ENCODE measurements at places on chromosomes 4 and X. TPM values are rescaled to one million over a fixed set of nuclear protein-coding genes. Genes with fewer than 3 reads are reported as not detected.

DNA sequence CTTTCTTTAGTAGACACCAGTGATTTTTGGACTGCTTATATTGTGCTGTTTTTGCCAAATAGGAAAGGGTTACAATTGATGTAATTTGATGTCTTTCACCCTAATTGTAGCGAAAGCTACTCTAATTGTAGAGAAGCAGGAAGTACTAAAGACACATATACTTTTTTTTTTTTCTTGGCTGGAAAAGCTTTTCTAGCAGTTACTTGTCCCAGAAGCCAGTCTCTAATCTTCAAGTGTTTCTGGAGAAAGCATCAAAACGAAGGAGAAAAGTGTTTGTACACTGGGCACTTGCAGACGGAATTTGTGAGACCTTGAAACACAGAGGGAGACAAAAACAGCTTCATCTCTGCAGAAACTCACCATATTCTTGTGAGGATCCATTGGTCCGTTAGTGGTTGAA is 616.5 kb upstream of the LCORL start:
- H3K4me1 ChIP-seq: no peaks in the 10 kb centered on the region
- no peaks in the 10 kb centered on the region for H3K27me3 ChIP-seq
- no peak for DNase-seq
- no peak overlapping the region for H3K4me3 ChIP-seq

GRCh38 chr4:175806727-175807126 is 5.3 kb downstream of the GPM6A start:
- no peak for DNase-seq
- H3K36me3 ChIP-seq: no peaks in the 10 kb centered on the region
- no peak overlapping the region for H3K27ac ChIP-seq
- no peaks in the 10 kb centered on the region for H3K27me3 ChIP-seq
- no peaks in the 10 kb centered on the region for H3K4me1 ChIP-seq

- no peak for DNase-seq
- H3K4me3 ChIP-seq: no peak overlapping the region
- peaks cover 2% of the 10 kb centered on the region for H3K27me3 ChIP-seq
- no peak overlapping the region for H3K27ac ChIP-seq
Measured at GRCh38 chr4:82248903-82249632, 124.7 kb downstream of the HNRNPD start.

DNA sequence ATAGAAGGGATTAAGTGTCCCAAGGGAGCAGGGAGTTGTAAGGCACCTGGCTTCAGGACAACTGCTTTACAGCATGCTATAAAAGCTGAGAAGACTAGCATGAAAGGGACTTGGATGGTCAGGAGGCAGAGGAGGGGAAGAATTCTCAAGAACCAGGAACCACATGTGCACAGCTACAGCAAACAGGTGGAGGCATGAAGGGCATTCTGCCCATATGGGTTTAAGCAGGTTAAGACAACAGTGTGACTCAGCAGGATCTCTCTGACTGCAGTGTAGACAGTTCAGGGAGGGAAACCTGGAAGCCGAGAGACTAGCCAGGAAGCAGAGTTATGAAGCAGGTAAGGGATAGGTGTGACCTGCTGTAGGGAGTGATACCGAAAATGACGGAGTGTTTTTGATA is 117.0 kb downstream of the DHRSX start:
- peaks cover 7% of the 10 kb centered on the region for H3K36me3 ChIP-seq
- no peak overlapping the region for H3K27ac ChIP-seq
- no peaks in the 10 kb centered on the region for H3K4me1 ChIP-seq
- H3K4me3 ChIP-seq: no peak overlapping the region

GRCh38 chr4:14375816-14376215 is 626.5 kb upstream of the CPEB2 start:
- H3K27ac ChIP-seq: no peak overlapping the region
- no peaks in the 10 kb centered on the region for H3K4me1 ChIP-seq
- H3K27me3 ChIP-seq: no peaks in the 10 kb centered on the region
- H3K4me3 ChIP-seq: no peak overlapping the region
- no peaks in the 10 kb centered on the region for H3K36me3 ChIP-seq
- DNase-seq: no peak

- H3K27ac ChIP-seq: no peak overlapping the region
- H3K4me1 ChIP-seq: no peaks in the 10 kb centered on the region
- H3K36me3 ChIP-seq: no peaks in the 10 kb centered on the region
- no peak overlapping the region for H3K4me3 ChIP-seq
Measured at GRCh38 chr4:178329226-178329872, 887.1 kb upstream of the AGA start.

GRCh38 chr4:137029026-137029425 is 503.3 kb downstream of the PCDH18 start:
- no peaks in the 10 kb centered on the region for H3K4me1 ChIP-seq
- H3K27me3 ChIP-seq: no peaks in the 10 kb centered on the region
- no peaks in the 10 kb centered on the region for H3K36me3 ChIP-seq
- no peak for DNase-seq
- no peak overlapping the region for H3K4me3 ChIP-seq

DNA sequence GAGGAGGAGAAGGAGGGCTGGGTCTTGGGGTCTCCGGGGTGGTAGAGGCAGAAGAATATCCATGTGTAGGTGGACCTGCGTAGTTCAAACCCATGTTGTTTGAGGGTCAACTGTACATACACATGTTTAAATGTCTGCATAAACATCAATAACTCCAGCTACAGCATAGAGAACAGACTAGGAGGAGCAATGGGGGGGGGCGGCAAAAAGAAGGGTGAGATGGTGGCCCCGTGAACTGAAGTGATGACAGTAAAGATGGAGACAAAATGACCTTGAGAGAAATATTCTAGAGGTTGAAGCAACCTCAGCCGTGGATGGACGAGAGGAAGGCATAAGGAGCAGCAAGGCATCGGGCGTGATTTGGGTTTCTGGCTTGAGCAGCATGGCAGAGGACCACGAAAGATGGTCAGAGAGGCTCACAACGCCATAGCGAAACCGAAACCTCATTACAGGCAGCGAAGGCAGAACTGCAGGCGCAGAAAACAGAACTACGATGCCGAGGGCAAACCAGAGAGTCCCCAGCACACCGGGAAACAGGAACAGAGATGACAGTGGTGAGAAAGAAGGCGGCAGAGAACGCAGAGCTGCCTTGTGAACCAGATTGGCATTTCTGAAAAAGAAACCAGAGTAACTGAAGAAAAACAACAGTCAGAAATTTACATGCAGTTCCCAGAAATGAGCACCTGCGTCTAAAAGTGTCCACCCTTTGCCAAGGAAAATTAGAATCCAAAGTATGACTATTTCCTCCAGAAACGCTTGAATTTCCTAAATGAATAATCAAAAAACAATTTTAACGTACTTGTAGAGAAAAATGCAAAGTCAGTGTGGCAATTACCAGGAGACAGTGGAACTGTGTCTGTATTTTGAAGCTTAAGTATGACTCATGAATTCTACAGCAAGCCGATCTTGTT is 50.3 kb upstream of the ENPP6 start:
- peak overlapping the region; percentile 83 for H3K4me3 ChIP-seq
- peaks cover 66% of the 10 kb centered on the region for H3K4me1 ChIP-seq
- peak overlapping the region; percentile 99 for H3K27ac ChIP-seq
- DNase-seq: peak; percentile 89

GRCh38 chr4:168451331-168451730 is 29.0 kb downstream of the DDX60L start:
- H3K4me1 ChIP-seq: peaks cover 27% of the 10 kb centered on the region
- DNase-seq: no peak
- peaks cover 68% of the 10 kb centered on the region for H3K36me3 ChIP-seq
- no peak overlapping the region for H3K4me3 ChIP-seq

DNA sequence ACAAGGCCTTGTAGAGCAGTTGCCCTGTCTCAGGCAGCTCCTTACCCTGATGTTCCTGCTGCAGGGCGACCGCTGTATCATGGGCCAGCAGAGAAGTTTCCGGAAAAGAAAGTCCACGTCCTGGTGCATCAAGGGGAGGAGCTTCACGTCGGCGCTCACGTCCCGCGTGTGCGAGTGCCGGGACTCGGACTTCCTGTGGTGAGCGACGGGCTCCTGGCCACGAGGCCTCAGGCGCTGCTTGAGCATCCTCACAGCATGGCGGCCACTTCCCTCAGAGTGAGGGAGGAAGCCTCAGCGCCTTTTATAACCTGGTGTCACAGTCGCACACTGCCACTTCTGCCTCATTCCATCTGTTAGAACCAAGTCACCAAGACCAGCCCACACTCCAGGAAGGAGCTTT is 225.5 kb downstream of the AFAP1 start:
- no peak overlapping the region for H3K27ac ChIP-seq
- H3K4me1 ChIP-seq: no peaks in the 10 kb centered on the region
- no peak for DNase-seq
- peaks cover 4% of the 10 kb centered on the region for H3K27me3 ChIP-seq
- H3K4me3 ChIP-seq: no peak overlapping the region

- H3K4me3 ChIP-seq: peak overlapping the region; percentile 99
- peak overlapping the region; percentile 99 for H3K27ac ChIP-seq
- peak; percentile 81 for DNase-seq
Measured at GRCh38 chr4:82429728-82430192, 502 bp downstream of the HNRNPDL start.

- H3K36me3 ChIP-seq: no peaks in the 10 kb centered on the region
- no peak overlapping the region for H3K27ac ChIP-seq
- H3K27me3 ChIP-seq: no peaks in the 10 kb centered on the region
- no peaks in the 10 kb centered on the region for H3K4me1 ChIP-seq
- H3K4me3 ChIP-seq: no peak overlapping the region
Measured at GRCh38 chr4:162847945-162848549, 318.6 kb downstream of the NAF1 start.

DNA sequence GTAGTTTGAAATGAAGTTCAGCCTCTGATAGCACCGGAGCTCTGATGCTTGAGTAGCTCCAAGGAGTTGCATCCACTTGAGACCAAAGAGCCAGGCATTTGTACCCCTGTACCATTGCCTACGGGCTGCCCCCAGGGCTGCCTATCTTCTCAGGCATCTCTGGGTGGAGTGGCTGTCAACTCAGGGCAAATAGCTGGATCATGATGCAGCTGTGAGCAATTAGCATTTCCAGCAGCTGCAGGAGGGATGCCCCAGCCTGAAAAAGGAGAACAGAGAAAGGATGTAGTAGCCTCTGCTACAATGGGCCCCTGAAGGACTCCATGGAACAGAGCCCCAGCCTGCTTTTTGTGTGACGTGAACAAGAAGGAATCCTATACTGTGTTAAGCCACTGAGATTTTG is 492.6 kb downstream of the BCOR start:
- H3K4me1 ChIP-seq: peaks cover 2% of the 10 kb centered on the region
- no peak overlapping the region for H3K4me3 ChIP-seq

DNA sequence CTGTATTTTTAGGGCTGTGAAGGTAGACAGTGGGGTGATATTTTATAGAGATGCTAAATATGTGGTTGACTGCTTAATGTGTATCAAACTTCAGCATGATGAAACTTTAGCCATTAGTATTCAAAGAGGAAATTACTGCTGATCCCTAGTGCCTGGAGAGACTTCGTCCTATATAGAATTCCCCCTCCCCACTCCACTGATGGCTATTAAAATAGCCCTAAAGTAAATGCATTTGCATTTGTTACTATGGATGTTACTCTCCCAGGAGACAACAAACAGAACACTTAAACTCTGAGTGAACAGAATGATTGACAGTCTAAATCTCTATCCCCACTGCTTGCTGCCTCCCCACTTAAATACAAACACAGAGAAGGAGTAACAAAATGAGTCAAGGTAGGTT is 39.1 kb downstream of the ADGRL3 start:
- no peaks in the 10 kb centered on the region for H3K36me3 ChIP-seq
- H3K4me1 ChIP-seq: no peaks in the 10 kb centered on the region
- no peak for DNase-seq
- no peaks in the 10 kb centered on the region for H3K27me3 ChIP-seq
- H3K27ac ChIP-seq: no peak overlapping the region

DNA sequence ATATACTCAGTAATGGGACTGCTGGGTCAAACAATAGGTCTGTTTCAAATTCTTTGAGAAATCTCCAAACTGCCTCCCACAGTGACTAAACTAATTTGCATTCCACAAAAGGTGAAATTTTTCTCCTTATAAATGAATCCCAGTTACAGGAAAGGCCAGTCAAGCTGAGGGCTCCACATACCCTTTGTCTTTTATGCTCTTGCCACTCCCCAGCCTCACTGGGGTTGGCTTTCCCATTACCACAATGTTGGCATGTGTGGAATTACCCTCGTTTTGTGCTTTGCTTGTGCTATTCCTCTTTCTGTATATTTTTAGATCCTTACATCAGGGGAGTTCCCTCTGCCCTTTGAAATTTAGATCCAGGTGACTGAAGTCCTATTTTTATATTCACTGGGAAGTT is 220.2 kb upstream of the LCORL start:
- no peak overlapping the region for H3K4me3 ChIP-seq
- H3K27ac ChIP-seq: no peak overlapping the region
- no peaks in the 10 kb centered on the region for H3K27me3 ChIP-seq
- no peak for DNase-seq
- H3K4me1 ChIP-seq: no peaks in the 10 kb centered on the region

DNA sequence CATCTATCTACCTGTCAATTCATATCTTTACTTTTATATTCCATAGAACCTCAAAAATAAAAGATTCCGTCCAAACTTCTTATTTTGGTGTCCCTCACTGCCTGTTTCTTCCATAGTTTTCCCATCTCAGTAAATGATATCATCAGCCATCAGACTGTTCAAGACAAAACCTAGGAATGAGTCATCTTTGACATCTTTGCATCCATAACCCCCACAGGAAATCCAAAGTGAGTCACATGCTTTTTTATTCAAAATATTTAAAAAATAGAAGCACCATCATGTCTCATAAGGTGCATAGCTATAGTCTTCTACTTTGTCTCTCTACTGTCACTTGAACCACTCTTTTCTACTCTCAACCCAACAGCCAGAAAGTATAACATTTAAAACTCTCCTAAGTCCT is 29.9 kb upstream of the CXXC4 start:
- H3K27ac ChIP-seq: no peak overlapping the region
- no peaks in the 10 kb centered on the region for H3K36me3 ChIP-seq
- no peak overlapping the region for H3K4me3 ChIP-seq
- H3K27me3 ChIP-seq: no peaks in the 10 kb centered on the region
- H3K4me1 ChIP-seq: no peaks in the 10 kb centered on the region

DNA sequence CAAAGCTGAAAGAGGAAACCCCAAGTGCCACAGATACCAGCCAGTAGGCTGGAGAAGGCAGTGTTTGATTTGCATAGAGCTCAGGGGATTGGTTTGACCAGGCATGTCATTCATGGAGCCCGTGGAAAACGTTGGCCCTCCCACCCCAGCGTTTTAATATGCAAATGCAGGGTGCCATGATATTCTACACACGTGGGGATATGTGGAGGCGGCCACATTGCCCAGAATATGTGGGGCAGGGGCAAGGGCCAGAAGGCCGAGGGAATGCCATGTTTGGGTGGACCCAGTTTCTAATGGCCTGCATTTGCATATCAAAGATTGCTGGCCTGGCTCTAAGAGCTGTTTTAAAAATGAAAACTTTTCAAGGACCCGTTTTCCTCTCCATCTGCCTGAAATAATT is 71.1 kb downstream of the MAP9 start:
- no peak overlapping the region for H3K4me3 ChIP-seq
- H3K36me3 ChIP-seq: no peaks in the 10 kb centered on the region
- H3K27ac ChIP-seq: no peak overlapping the region
- no peak for DNase-seq
- H3K27me3 ChIP-seq: no peaks in the 10 kb centered on the region
- H3K4me1 ChIP-seq: no peaks in the 10 kb centered on the region

GRCh38 chrX:36908801-36909675 is 99.1 kb upstream of the FAM47C start:
- H3K27ac ChIP-seq: no peak overlapping the region
- no peaks in the 10 kb centered on the region for H3K4me1 ChIP-seq
- H3K4me3 ChIP-seq: no peak overlapping the region
- no peaks in the 10 kb centered on the region for H3K36me3 ChIP-seq

The PLP1 gene
- total RNA-seq: not detected

The NR3C2 gene
- 5.3 TPM for total RNA-seq

The SMR3A gene
- not detected for total RNA-seq

The CFAP47 gene
- total RNA-seq: not detected

The ZCCHC18 gene
- 3.8 TPM for total RNA-seq

The PNMA5 gene
- not detected for total RNA-seq

The ACE2 gene
- not detected for total RNA-seq

The PABPC1L2B gene
- total RNA-seq: not detected

The CITED1 gene
- total RNA-seq: not detected

The COX7B2 gene
- not detected for total RNA-seq

The SASH3 gene
- total RNA-seq: 303 TPM
